Naive thymus-derived CD4-positive, alpha-beta T cell (primary cell): ENCODE measurements at places on chromosomes 2 and 18. TPM values are rescaled to one million over a fixed set of nuclear protein-coding genes. Genes with fewer than 3 reads are reported as not detected.

NT5DC4 gene
- total RNA-seq, result not detected

GRCh38 chr2:144801766-144802165, 281.8 kb upstream of the ZEB2 start:
- DNase-seq, result no peak
- no peaks in the 10 kb centered on the region for H3K36me3 ChIP-seq
- H3K4me1 ChIP-seq, result no peaks in the 10 kb centered on the region

DNA sequence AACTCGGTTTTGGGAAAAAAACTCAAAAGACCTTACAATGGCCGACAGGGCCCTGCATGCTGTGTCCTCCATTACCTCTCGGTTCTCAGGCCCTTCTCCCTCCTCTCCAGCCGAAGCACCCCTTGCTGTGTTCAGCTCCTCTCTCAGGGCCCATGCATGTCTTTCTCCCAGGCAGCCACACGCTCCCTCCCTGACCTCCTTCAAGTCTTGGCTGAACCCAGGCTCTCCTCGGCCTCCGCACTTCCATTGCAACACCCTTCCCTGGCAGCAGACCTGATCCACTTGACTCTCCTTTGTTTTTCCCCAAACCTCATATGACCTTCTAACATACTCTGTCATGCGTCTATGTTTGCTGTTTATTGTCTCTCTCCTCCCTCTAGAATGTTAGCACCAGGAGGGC, 114.0 kb downstream of the CYP26B1 start:
- H3K36me3 ChIP-seq, result no peaks in the 10 kb centered on the region
- H3K4me1 ChIP-seq, result no peaks in the 10 kb centered on the region
- H3K4me3 ChIP-seq, result no peak overlapping the region

GRCh38 chr2:19554520-19554919, 196.1 kb upstream of the OSR1 start:
- H3K4me1 ChIP-seq, result no peaks in the 10 kb centered on the region
- no peak for DNase-seq
- H3K27ac ChIP-seq, result no peak overlapping the region
- no peaks in the 10 kb centered on the region for H3K27me3 ChIP-seq
- no peaks in the 10 kb centered on the region for H3K36me3 ChIP-seq

DNA sequence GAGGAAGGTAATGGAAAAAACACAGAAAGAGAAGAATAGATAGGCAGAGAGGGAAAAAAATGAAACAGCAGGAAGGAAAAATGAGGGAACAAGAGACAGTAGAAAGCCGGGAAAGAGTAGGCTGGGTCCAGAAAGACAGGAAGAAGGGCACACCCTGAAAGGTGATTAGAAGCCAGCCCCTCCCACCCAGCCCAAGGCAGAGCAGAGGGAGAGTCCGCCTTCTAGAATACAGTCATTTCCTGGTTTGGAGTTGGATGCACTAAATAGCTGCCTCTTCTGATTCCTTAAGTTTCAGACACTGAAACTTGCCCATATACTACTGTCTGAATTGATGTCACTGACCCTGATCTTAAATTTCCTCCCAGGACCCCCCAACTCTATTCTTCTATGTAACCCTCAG, 17.9 kb upstream of the DSG3 start:
- DNase-seq, result no peak
- no peaks in the 10 kb centered on the region for H3K4me1 ChIP-seq
- H3K4me3 ChIP-seq, result no peak overlapping the region
- H3K27ac ChIP-seq, result no peak overlapping the region
- H3K36me3 ChIP-seq, result no peaks in the 10 kb centered on the region

C2orf81 gene
- total RNA-seq, result 8.3 TPM

DNA sequence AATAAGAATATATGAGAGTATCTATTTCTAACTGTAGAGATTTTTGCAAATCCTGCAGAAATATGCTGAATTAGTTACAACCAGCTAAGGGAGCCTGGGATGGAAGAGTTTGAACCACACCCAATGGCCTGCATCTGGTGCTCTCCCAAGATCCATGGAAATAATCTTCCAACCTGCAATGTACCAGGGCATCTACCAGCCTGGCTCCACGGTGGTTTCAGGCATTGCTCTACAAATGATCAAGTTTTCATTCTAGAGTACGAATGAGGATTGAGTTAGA, 61.4 kb upstream of the IL1R1 start:
- peaks cover 10% of the 10 kb centered on the region for H3K4me1 ChIP-seq
- no peak overlapping the region for H3K4me3 ChIP-seq
- H3K36me3 ChIP-seq, result no peaks in the 10 kb centered on the region
- H3K27ac ChIP-seq, result no peak overlapping the region
- no peaks in the 10 kb centered on the region for H3K27me3 ChIP-seq

DNA sequence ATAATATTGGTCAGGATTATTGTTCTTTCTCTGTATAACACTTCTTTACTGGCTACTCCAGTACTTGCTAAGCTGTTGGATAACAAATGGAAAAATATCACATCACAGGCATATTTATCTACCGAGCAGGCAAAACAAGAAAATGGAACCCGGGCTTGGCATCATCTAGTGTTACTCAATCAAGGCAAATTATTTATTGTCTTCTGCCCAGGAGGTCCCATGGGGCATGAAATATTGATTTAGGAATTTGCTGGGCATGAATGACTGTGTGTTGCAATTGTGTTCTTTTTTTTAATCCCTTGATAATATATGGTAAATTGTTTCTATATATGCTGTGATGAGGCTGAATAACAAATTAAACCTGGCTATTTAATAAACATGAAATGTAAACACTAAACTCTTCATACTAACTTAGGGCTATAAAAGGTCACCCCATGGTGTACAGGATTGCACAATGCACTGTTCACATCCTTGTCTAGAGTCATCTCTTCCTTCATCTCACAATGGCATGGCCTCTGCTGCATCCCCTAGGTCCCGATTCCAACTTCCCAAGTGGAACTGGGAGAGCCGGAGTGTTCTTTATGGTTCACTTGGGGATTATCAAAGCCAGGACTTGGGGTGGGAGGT, 2.2 kb upstream of the PARD3B start:
- H3K27ac ChIP-seq, result no peak overlapping the region
- H3K4me3 ChIP-seq, result no peak overlapping the region
- H3K36me3 ChIP-seq, result no peaks in the 10 kb centered on the region

TMEM169 gene
- total RNA-seq, result 2.3 TPM

- no peak overlapping the region for H3K4me3 ChIP-seq
- no peaks in the 10 kb centered on the region for H3K27me3 ChIP-seq
- DNase-seq, result no peak
- H3K36me3 ChIP-seq, result no peaks in the 10 kb centered on the region
- H3K27ac ChIP-seq, result no peak overlapping the region
- H3K4me1 ChIP-seq, result no peaks in the 10 kb centered on the region
These were observed 209.0 kb upstream of the RAB12 start for GRCh38 chr18:8400193-8400752.

GRCh38 chr2:42879121-42879705, 86.8 kb upstream of the HAAO start:
- DNase-seq, result no peak
- no peak overlapping the region for H3K27ac ChIP-seq
- H3K36me3 ChIP-seq, result no peaks in the 10 kb centered on the region
- no peaks in the 10 kb centered on the region for H3K27me3 ChIP-seq
- H3K4me3 ChIP-seq, result no peak overlapping the region

DNA sequence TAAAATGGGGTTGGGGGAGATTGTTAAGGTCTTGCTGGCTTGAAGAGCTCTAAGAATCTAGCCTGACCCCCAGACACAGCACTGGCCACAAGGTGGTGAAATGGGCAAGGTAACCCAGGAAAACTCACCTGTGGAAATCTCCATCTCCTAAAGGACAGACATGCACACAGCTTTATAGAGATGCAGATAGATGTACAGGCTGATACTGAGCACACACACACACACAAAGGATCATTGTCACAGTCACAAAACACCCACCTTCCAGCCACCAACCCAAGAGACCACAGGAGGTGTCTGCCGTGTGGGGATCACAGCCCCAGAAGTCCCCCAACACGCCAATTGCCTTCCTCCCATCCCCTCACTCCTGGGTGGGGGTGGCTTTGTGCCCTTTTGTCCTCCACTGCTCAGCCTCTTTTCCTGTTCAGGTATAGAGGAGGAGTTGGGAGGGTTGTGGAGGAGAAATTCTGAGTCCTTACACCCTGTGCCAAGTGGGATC, 3.2 kb upstream of the CYP26B1 start:
- H3K36me3 ChIP-seq, result no peaks in the 10 kb centered on the region
- no peak overlapping the region for H3K27ac ChIP-seq
- H3K27me3 ChIP-seq, result peaks cover 5% of the 10 kb centered on the region
- H3K4me1 ChIP-seq, result peaks cover 9% of the 10 kb centered on the region

GRCh38 chr2:177983183-177983788, 89.3 kb downstream of the PDE11A start:
- H3K27ac ChIP-seq, result no peak overlapping the region
- DNase-seq, result no peak
- no peak overlapping the region for H3K4me3 ChIP-seq
- H3K27me3 ChIP-seq, result no peaks in the 10 kb centered on the region
- no peaks in the 10 kb centered on the region for H3K4me1 ChIP-seq

ERFE gene
- not detected for total RNA-seq

- H3K27ac ChIP-seq, result no peak overlapping the region
- no peak for DNase-seq
- no peak overlapping the region for H3K4me3 ChIP-seq
- H3K36me3 ChIP-seq, result no peaks in the 10 kb centered on the region
These were observed 1386.4 kb upstream of the ZEB2 start for GRCh38 chr2:145906354-145906753.

GRCh38 chr18:31250902-31251301, 67.1 kb upstream of the DSG1 start:
- H3K36me3 ChIP-seq, result no peaks in the 10 kb centered on the region
- H3K27me3 ChIP-seq, result no peaks in the 10 kb centered on the region
- no peaks in the 10 kb centered on the region for H3K4me1 ChIP-seq
- no peak for DNase-seq
- H3K4me3 ChIP-seq, result no peak overlapping the region

PMAIP1 gene
- 95.1 TPM for total RNA-seq

- H3K36me3 ChIP-seq, result no peaks in the 10 kb centered on the region
- no peak overlapping the region for H3K4me3 ChIP-seq
- DNase-seq, result no peak
- H3K4me1 ChIP-seq, result no peaks in the 10 kb centered on the region
- H3K27ac ChIP-seq, result no peak overlapping the region
These were observed 31.7 kb upstream of the COBLL1 start for GRCh38 chr2:164873210-164873908.

GRCh38 chr2:58055033-58055786, 8.6 kb downstream of the VRK2 start:
- no peak overlapping the region for H3K27ac ChIP-seq
- DNase-seq, result no peak
- H3K36me3 ChIP-seq, result peaks cover 6% of the 10 kb centered on the region
- no peaks in the 10 kb centered on the region for H3K27me3 ChIP-seq
- no peak overlapping the region for H3K4me3 ChIP-seq

COL4A3 gene
- total RNA-seq, result 0.69 TPM

GRCh38 chr18:36503477-36503876, 206.0 kb downstream of the FHOD3 start:
- no peak overlapping the region for H3K27ac ChIP-seq
- H3K36me3 ChIP-seq, result no peaks in the 10 kb centered on the region
- H3K27me3 ChIP-seq, result no peaks in the 10 kb centered on the region
- no peak for DNase-seq
- no peaks in the 10 kb centered on the region for H3K4me1 ChIP-seq
- H3K4me3 ChIP-seq, result no peak overlapping the region
